ENCODE measurements at places on chromosomes 2 and 18. TPM values are rescaled to one million over a fixed set of nuclear protein-coding genes. Genes with fewer than 3 reads are reported as not detected.

The C1QL2 gene
- polyA plus RNA-seq = 5.2 TPM

The PLEK gene
- 2.0 TPM for polyA plus RNA-seq

The RAB11FIP5 gene
- 16.2 TPM for polyA plus RNA-seq

The ALK gene
- 0.41 TPM for polyA plus RNA-seq

The HOXD11 gene
- polyA plus RNA-seq = 5.1 TPM

The TEX44 gene
- polyA plus RNA-seq = not detected

The TMEM178A gene
- polyA plus RNA-seq = 25.1 TPM

The NFE2L2 gene
- polyA plus RNA-seq = 30.1 TPM

The EN1 gene
- not detected for polyA plus RNA-seq

The KATNAL2 gene
- polyA plus RNA-seq = 8.4 TPM

The SCN3A gene
- polyA plus RNA-seq = 10.8 TPM

The LINC00305 gene
- polyA plus RNA-seq = not detected

The PDCD1 gene
- polyA plus RNA-seq = 0.20 TPM

The SMCHD1 gene
- 5.5 TPM for polyA plus RNA-seq

The FNDC4 gene
- 23.0 TPM for polyA plus RNA-seq

The SNORC gene
- 16.9 TPM for polyA plus RNA-seq

The EML6 gene
- polyA plus RNA-seq = 0.58 TPM

The SLC16A14 gene
- 2.2 TPM for polyA plus RNA-seq

The METAP1D gene
- polyA plus RNA-seq = 1.7 TPM

The MEX3C gene
- 30.5 TPM for polyA plus RNA-seq

The KCNF1 gene
- 18.1 TPM for polyA plus RNA-seq

The CMPK2 gene
- polyA plus RNA-seq = 5.9 TPM

The HDLBP gene
- polyA plus RNA-seq = 203 TPM

The SERPINB12 gene
- polyA plus RNA-seq = not detected

The SRD5A2 gene
- polyA plus RNA-seq = not detected

The BOLA3 gene
- 38.7 TPM for polyA plus RNA-seq

The LYPD6 gene
- 2.7 TPM for polyA plus RNA-seq

The DBI gene
- polyA plus RNA-seq = 253 TPM

The HOXD4 gene
- polyA plus RNA-seq = not detected

The ZNF521 gene
- 2.1 TPM for polyA plus RNA-seq

The TGFA gene
- 5.3 TPM for polyA plus RNA-seq

The TFPI gene
- polyA plus RNA-seq = 2.3 TPM

The DYNAP gene
- polyA plus RNA-seq = not detected

The CD226 gene
- 0.12 TPM for polyA plus RNA-seq

The TTN gene
- not detected for polyA plus RNA-seq

The EDAR gene
- polyA plus RNA-seq = not detected

The MYO7B gene
- polyA plus RNA-seq = 0.46 TPM
